ENCODE measurements at places on chromosomes 5 and 9.

DNA sequence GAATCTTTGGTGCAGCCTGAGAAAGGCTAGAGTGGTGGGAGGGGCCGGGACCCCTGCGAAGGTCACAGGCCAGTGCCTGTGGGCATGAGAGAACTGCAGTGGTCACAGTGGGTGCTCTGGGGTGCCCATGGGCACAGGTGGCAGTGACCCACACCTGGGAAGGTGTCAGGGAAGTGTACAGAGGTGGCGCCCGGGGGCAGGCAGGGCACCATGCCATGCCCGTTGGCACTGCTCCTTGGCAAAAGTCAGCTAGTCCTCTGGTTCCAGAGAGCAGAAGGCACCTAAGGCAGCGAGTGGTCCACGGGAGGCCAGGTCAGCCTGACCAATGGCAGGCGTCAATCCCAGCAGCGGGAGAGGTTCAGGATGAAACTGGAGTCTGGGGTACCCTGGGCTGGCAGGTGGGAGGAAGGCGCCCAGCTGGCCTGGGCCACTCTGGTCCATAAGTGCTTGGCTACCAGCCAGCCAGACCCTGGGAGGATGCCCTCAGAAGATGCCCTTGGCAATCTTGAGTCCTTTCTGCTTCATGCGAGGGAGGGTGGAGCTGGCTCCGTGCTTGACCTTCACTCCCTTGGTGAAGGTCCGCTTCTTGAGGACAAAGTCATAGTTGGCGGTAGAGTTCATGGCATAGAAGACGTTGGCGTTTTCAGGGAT is 22.8 kb downstream of the RALGDS start:
- no peak for DNase-seq

DNA sequence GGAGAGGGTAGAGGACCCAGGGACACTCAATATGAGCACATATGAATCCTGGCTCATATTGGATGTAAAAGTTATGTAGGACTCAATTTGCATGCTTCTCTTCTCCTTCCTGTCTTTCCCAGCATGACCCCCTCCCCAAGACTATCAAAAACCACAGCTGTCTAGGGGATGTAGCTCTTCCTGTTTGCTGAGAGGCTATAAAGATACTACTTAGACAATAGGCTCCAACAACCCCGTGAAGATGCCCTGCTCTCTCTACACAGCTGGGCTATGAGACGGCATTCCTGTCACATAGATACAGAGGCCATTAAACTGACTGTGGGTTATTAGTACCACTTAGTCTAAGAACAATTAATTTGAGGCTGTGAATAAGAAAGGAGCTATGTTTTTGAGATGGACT is 56.5 kb upstream of the PCSK1 start:
- DNase-seq: no peak

GRCh38 chr5:170704417-170705192 is 78.9 kb upstream of the GABRP start:
- no peak for DNase-seq

- no peak for DNase-seq
These were observed 448 bp upstream of the GPRIN1 start for GRCh38 chr5:176610435-176610773.

DNA sequence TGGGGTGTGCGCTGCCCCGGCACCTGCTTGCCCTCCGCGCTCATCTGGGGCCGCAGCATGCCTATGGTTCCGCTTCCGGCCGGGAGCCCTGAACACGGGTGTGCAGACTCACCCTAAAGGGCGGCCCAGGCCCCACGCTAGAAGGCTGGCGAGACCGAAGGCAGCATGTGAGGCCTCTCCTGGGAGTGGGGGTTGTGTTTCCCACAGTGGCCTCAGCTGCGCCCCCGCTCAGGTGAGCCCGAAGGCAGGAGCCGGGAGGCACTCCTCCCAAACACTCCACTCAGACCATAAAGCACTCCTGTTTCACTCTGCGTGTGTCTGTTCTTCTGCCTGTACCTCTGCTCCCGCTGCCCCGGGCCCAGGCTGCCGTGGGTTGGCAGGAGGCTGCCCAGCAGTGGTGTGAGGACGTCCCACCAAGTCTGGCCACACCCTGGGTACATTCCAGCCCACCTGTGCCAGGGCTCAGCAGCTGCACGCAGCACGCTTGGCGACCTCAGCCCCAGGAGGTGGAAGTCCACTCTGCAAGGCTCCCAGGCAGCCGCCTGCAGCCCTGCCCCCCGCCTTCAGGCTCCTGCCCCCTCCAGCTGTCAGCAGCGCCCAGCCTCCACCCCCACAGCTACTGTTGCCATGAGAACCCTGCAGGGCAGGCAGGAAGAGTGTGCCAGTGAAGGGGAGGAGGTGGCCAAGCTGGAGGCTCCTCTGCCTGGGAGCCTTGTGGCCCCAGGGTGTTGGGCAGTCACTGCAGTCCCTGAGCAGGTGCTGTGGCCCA is 1.2 kb upstream of the AJM1 start:
- peak; percentile 57 for DNase-seq

GRCh38 chr5:54586336-54586735 is 68.8 kb downstream of the SNX18 start:
- DNase-seq: no peak

DNA sequence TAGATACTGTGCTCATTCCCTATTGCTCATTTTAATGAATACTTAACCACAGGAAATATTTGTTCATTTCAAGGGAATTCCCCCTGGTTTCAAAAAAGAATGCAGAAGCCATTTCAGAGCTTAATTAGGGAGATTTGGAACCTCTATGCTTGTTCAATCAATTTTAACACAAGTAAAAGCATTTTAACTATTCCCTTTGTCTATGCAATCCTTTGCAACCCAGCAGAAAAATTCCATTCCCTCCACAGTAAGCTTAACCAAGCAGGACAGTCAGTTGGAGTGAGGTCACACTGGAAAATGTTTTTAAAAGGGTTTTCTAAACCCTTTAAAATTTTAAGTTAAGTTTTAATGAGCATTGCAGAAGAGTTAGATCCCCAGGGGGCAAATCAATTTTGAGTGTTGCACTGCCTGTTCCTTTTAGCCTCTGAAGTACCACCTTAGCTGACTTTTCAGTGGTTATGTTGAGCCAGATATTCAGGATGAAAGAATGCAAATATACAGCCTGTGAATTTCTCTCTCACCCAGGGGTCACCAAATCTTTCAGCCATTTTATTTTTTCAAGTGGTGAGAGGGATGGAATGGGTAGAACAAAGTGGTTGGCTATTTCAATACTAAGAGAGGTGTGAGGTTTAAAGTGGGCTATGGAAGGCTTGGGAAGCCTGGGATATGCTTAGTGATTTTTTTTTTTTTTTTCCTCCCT is 356.2 kb upstream of the NUDT12 start:
- peak; percentile 88 for DNase-seq

DNA sequence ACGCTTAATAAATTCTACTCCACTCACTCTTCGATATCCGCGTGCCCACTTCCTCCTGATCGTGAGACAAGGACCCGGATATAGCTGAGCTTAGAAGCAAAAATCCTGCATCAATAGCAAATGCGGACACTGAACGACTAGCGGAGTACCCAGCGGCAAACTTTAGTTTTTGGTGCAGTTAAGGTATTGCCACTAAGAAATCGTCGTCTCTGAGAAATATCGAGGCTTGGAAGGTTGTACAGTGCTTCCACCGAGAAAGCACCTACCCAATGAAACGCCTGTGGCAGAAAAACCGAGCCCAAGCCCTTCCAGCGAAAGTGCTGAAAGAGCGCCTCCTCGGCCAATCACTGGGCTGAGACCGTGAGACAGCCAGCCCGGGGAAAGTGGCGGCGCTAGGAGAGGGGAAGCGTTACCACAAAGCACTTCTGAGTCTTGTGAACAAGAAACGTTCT is 32.2 kb downstream of the ANXA2R start:
- peak; percentile 52 for DNase-seq

Measured in kidney glomerular epithelial cell (primary cell).